ENCODE measurements at places on chromosomes 1 and 21. TPM values are rescaled to one million over a fixed set of nuclear protein-coding genes. Genes with fewer than 3 reads are reported as not detected.
A peak's percentile ranks its signal among the peaks of the same experiment; 100 is the strongest.

VHLL gene
- total RNA-seq: not detected

THEM5 gene
- total RNA-seq: not detected

UTS2 gene
- 0.10 TPM for total RNA-seq

DNA sequence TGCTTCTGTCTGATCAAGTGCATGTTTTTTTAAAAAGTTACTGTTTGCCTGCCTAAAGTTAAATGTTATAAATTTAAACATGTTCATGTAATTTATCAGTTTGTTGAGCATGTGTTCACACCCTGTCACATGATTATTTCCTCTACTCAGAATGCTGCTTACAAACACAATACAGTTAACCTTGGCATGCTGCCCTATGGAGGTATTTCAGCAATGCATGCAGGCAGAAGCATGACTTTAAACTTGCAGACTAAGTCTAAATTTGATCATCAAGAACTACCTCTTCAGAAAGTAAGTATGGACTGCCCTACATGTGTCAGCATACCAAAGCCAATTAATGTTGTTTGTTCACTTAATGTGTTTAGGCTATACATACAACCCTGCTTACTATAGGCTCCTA is 161.6 kb downstream of the LRRC40 start:
- peak; percentile 40 for DNase-seq

- peak; percentile 91 for DNase-seq
Observed at GRCh38 chr21:35563885-35564451, 496.4 kb downstream of the SETD4 start.

DNA sequence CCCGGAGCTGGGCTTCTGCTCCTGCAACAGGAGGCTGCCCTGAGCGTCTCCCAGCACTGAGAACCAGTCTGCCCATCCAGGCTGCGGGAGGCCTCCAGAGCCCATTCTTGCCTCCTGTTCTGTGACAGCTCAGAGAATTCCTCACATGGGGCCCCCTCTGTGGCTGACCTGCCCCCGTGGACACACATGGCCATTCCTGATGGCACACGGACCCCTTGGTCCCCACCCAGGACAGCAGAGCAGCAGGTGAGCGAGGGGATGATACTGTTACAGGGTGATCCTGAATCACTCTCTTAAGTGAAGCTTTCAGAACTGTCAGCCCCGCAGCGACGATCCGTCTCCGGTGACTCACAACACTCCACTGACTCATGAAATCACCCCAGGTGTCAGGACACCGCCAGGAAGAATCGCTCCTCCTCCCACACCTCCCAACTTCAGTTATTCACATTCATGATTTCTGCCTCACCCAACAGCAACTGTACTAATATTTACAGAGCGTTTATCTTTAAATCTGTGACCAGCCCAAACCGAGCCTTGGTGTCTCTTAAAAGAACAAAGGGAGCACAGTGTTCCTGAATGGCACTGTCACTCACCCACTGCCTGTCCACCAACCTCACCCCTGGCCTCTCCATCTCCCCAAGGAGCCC is 22.5 kb downstream of the CHD5 start:
- peak; percentile 79 for DNase-seq
